Aorta (tissue), 5 donors: ENCODE measurements at places on chromosomes 1 and 21. TPM values are rescaled to one million over a fixed set of nuclear protein-coding genes. Genes with fewer than 3 reads are reported as not detected.
A peak's percentile ranks its signal among the peaks of the same experiment; 100 is the strongest.

TLCD4 gene
- polyA plus RNA-seq, result 2.7 TPM

DNA sequence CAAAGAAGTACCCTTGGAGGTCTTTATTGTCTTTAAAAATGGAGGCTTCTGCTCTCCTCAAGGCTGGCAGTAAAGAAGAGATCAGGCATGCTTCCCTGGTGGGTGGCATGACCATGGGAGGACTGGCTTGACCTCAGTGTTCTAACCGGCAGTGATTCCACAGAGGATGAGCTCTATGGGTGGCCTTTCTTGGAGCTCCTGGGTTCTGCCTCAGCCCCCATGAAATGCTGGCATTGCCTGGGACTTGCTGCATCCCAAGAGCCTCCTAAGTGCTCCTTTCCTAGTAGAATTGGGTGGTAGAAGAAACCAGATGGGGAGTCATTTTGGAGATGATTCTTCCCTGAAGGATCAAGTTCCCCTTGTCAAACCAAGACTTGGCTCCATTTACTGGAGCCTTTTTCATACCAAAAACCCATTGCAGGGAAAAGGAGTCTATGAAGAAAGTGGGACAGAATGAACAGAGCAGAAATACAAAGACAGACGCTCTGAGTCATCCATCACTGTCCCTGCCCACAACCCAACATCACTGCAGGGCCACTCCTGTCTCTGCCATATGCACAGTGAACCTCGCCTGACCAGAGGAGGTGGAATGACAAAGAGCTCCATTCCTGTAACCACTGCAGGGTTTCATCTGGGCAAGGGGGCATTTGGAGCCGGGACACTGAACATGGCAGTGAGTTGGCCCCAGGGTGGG, 42.4 kb downstream of the RIMS3 start:
- no peak overlapping the region for H3K27ac ChIP-seq
- no peak for DNase-seq
- H3K4me1 ChIP-seq, result no peaks in the 10 kb centered on the region
- no peaks in the 10 kb centered on the region for H3K27me3 ChIP-seq
- H3K36me3 ChIP-seq, result peaks cover 3% of the 10 kb centered on the region

- no peaks in the 10 kb centered on the region for H3K36me3 ChIP-seq
- no peaks in the 10 kb centered on the region for H3K4me1 ChIP-seq
- H3K27ac ChIP-seq, result no peak overlapping the region
- peak overlapping the region; percentile 79 for H3K4me3 ChIP-seq
- no peaks in the 10 kb centered on the region for H3K27me3 ChIP-seq
- peak; percentile 54 for DNase-seq
Observed at GRCh38 chr1:76868154-76868882, 1.0 kb downstream of the ST6GALNAC5 start.

GRCh38 chr21:26495283-26495849, 77.7 kb downstream of the CYYR1 start:
- no peaks in the 10 kb centered on the region for H3K27me3 ChIP-seq
- H3K27ac ChIP-seq, result no peak overlapping the region
- no peak for DNase-seq
- no peaks in the 10 kb centered on the region for H3K36me3 ChIP-seq
- H3K4me1 ChIP-seq, result no peaks in the 10 kb centered on the region

DNA sequence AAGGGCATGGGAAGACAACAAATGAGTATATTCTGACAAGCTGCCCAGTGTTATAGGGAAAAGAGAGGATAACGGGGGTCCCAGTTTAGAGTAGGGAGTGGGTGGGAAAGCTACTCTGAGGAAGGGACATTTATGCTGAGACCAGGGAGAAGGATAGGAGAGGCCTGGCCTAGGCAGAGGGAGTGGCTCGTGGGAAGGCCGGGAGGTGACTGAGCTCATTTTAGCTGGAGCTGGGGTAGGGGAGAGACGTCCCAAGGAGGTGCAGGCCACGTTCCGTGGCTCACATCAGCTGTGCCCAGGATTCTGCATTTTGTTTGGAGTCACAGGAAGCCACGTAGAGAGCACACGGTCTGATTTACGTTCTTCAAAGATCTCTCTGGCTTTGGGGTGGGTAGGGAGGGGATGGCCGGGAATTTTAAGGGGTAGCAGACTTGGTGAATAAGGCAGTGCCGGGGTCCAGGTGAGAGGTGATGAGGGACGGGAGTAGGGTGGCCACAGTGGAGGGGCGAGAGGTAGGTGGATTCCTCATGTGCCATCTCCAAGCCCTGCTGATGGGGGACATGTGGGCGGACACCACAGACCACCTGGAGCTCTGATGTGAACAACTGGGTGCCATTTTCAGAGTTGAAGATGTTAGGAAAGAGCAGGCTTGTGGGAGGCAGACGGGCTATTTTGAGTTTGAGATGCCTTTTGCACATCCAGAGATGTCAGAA, 4.7 kb downstream of the TINAGL1 start:
- no peaks in the 10 kb centered on the region for H3K36me3 ChIP-seq
- H3K4me1 ChIP-seq, result peaks cover 3% of the 10 kb centered on the region
- peak overlapping the region; percentile 44 for H3K4me3 ChIP-seq
- no peaks in the 10 kb centered on the region for H3K27me3 ChIP-seq
- peak overlapping the region; percentile 68 for H3K27ac ChIP-seq
- DNase-seq, result no peak

DNA sequence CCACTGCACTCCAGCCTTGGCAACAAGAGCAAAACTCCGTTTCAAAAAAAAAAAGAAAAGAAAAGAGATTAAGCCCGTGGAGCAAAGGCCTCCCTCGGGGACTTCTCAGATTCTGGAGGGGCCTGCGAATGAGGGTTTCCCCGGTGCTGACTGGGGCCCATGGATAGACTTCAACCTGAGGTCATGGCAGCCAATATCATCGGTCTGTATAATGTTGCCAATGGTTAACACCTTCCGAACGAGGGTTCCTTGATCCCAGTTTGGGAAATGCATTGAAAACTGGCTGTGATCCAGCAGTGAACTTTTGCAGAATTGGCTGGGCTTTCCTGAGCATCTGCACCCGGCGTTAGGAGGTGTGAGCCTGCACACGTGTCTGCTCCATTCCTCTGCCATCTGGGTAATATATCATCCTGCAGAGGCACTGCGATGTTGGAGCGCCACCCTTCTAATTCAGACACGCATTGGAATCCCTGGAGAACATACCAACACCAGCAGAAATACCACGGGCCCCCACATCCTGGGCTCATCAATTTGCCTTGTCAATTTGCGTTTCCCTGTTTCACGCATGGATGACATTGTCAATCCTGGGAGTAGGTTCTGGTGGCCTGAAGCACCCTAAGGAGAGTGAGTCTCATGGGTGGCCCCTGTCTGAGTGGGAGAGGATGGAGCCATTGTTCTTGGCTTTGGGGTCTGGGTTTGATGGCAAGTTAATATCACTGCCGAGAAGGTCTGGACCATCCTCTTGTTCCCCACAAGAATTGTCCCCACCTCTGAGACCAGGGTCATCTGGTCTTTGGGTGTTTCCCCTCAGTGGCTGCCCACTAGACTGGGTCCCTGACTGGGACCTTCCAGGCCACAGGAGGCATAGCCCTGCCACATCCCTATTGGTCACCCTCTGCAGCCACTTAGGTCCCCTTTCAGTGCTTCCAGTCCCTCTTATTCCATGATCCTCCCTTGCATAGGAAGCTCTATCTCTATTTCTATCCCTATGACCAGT, 441.0 kb downstream of the PTPRU start:
- no peaks in the 10 kb centered on the region for H3K4me1 ChIP-seq
- no peak for DNase-seq
- H3K27me3 ChIP-seq, result no peaks in the 10 kb centered on the region
- H3K27ac ChIP-seq, result no peak overlapping the region
- no peak overlapping the region for H3K4me3 ChIP-seq

GRCh38 chr1:248842781-248843331, 4.8 kb downstream of the ZNF672 start:
- no peak overlapping the region for H3K4me3 ChIP-seq
- peaks cover 16% of the 10 kb centered on the region for H3K36me3 ChIP-seq
- no peak for DNase-seq
- H3K27ac ChIP-seq, result no peak overlapping the region
